ENCODE measurements at places on chromosomes 7 and 10.

DNA sequence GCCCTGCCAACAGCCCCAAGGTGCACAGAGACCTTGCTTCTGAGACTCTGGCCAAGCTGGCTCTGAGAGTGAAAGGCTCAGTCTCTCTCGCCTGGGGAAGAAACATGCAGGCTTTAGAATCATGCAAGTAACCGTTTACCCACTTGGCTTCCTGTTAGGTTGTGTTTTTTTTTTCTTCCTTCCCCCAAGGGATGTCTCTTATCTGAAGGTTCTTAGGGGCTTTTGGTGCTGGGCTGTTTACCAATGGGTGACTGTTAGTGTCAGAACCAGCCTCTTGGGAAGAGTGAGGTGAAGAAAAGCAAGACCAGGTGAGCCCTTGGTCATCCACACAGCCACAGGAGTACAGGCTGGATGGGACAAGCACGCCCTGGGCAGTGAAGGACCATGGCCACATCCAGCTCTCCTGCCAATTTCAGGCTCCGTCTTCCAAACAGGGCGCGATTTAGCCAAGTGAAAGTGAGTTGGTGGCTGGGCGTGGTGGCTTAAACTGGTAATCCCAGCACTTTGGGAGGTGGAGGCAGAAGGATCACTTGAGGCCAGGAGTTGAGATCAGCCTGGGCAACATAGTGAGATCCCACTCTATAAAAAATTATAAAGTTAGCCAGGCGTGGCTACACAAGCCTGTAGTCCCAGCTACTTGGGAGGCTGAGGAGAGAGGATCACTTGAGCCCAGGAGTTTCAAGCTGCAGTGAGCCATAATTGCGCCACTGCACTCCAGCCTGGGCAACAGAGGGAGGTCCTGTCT, 76.3 kb upstream of the CUX1 start:
- no peak for DNase-seq

DNA sequence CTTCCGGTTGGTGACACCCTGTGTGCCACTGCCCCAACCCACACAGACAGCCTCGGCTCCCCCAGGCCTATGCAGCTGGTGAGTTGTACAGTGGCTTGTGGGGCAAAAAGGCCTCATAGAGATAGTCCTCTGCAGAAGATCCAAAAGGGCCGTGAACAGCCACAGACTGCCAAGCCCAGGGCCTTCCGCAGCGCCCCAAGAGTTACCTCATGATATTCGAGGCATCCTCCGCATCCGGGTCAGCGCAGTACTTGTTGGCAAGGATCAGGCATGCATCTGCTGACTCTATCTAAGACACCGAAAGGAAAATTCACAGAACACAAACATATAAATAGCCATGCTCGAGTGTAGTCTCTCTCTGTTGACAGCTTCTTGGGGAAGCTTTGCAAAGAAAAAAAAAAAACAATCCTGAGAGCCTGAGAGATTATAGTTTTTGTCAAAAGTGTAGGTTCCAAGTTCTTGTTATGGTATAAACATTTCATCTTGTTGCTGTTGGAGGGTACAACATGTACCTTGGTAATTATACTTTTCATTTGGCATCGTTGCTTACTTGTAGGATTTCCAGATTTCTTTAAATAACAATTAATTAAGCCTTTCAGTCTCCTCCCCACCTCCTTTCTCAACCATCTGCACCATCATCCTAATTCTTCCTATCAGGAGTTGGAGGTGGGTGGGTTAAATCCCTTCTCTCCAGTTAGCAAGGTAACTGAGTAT, 553.0 kb downstream of the KCNMA1 start:
- DNase-seq = no peak

DNA sequence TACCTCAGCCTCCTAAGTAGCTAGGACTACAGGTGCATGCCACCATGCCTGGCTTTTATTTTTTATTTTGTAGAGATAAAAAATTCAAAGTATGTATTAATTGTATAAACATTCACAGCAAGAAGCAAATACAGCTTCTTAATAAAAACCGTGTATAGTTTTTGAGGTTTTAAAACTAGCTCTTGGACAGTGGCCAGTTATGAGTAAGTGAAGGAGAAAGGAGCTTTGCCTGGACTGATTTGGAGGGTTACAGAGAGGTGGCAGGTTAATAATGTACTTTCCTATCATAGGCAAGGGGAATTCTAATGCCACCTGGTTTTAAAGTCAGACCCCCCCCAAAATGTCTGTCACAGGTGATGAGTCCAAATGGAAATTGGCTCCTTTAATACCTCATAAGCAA, 43.4 kb downstream of the ZNRF2 start:
- DNase-seq = no peak

DNA sequence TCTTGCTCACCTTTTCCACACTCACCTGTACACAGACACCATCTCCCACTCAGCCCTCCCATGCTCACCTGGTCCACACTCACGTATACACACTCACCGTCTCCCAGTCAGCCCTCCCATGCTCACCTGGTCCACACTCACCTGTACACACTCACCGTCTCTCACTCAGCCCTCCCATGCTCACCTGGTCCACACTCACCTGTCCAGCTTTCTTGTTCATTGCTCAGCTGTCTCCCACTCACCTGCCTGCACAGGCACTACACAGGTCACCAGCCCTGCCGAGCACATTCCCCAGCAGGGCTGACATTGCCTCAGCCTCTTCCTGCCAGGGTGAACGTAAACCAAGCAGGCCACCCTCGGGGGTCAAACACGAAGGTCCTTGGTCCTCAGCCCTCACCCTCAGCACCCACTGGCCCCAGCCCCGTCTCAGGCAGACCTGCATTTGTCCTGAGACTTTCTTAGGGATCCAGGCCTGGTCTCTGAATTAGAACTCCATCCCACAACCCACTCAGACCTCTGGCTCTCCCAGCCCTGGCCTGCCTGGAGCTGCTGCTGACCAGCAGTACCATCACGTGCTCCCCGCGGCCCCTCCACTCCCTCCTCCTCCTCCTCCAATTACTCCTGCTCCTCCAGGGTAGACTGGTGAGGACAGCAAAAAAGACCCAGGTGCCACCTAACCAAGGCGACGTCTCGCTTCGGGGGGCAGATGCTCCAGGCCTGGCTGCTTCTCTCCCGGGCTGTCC, 12.8 kb upstream of the DNAAF5 start:
- no peak for DNase-seq

DNA sequence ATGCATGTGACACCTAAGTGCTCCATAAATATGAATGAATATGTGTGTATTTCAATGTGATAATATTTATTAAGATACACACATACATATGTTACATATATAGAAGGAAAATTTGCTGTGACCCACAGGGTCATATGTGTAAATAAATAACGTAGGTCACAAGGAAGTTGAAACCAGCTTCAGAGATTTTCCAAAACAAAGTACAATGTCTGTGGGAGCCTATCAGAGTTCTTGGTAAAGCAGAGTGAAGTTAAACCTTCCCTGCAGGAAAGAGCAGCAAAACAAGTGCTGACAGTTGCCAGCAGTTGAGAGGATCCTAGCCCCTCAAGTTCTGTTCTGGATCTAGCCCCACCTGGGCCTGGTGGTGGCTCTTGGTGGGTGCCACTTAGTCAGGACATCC, 91.2 kb downstream of the CCNY start:
- DNase-seq = no peak

DNA sequence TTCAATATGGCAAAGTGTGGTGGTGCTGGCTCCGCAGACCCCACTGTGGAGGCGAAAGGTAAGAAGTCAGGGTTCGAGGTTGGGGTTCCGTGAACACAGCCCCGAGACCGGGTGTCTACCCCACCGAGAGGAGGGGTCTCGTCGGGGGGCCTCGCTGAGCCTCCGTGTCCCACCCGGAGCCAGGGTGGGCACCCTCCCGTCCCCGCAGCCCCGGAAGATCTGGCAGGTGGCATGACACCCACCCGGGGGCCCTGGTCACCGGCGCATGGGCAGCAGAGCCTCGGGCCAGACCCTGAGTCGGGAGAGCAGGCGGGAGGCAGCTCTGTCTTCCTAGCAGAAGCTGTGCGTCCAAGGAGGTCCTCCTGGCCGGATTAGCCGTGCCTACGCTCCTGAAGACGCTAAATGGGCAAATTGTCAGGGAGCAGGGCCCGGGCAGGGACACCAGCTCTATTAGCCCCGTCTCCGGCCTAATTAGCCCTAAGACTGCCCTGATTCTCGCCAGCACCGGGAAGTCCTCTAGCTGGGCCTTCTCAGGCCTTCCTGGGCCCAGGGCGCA, 56.4 kb downstream of the UNCX start:
- no peak for DNase-seq

GRCh38 chr10:121096617-121097431, 245.7 kb downstream of the WDR11 start:
- no peak for DNase-seq

GRCh38 chr10:60271319-60272040, 118.2 kb downstream of the ANK3 start:
- no peak for DNase-seq

DNA sequence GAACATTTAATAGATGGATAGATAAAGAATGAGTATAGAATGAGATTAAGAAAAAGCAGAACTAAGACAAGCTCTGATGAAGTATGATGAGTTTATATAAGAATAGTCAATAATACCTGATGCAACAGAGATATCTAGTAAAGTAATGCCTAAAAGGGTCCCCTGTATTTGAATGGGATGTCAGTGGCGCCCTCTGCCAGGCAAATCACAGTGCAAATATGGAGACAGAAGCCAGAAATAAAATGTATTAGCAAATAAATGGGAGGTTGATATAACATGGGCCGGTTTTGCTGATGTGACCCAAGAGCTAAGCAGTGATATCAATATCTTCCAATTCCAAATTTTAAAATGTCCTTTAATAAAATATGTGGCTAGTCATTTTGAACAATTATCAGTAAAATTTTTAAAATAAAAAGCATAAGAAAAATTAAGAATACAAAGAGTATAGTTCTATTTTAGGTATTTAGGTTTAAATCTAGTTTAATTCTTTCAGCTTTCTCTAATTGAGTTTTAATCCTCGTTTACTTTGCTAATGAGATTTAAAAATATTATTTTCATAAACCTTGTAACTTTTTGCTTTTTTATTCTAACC, 62.6 kb downstream of the ADK start:
- no peak for DNase-seq

DNA sequence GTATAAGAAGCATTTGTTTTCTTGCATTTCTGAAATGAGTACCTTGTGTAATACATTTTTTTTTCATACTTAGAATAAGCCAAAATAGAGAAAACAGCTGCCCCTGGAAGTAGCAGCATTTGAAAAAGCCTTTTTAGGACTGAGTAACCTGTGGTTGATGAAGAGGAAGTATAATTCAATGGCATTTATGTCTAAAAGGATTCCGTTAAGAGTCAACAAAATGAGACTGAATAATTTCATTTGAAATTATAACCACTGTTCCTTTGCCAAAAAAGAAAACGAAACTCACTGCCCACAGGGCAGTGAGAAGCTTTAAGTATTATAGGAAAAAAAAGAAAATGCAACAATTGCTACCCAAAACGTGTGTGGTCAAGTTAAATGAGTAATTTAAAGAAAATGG, 705.6 kb upstream of the PHF14 start:
- no peak for DNase-seq

DNA sequence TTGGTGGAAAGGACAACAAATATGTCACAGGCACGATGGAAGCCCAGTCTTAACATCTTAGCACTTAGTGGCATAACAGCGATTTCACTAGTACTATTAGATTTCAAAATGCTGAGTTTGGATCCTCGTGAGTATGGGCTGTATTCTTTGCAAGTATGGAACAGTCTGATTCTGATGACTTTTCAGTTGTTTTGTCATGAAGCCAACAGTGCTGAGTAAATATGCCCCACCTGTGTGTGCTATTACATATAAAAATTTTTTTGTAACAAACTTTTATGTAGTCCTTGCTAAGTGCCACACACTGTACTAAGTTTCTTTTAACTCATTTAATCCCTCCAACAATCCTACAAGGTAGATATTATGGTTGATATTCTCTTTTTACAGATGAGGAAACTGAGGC, 30.8 kb downstream of the MTURN start:
- no peak for DNase-seq

GRCh38 chr7:29147821-29148220, 1.5 kb upstream of the CPVL start:
- no peak for DNase-seq

DNA sequence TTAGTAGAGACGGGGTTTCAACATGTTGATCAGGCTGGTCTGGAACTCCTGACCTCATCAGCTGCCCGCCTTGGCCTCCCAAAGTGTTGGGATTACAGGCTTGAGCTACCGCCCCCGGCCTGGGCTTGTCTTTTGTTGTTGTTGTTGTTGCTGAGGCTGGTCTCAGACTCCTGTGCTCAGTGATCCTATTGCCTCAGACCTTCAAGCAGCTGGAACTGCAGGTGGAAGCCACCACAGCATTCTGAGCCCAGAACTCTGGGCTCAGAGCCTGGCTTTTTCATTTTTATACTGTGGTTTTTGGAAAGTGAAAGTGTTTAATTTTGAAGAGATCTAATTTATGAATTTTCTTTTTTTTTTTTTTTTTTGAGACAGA, 16.2 kb upstream of the DNAJB6 start:
- DNase-seq = no peak

- no peak for DNase-seq
These were observed 24.4 kb downstream of the ZNF775 start for GRCh38 chr7:150403376-150404171.

GRCh38 chr10:89887406-89887805, 186.0 kb downstream of the KIF20B start:
- DNase-seq = no peak

DNA sequence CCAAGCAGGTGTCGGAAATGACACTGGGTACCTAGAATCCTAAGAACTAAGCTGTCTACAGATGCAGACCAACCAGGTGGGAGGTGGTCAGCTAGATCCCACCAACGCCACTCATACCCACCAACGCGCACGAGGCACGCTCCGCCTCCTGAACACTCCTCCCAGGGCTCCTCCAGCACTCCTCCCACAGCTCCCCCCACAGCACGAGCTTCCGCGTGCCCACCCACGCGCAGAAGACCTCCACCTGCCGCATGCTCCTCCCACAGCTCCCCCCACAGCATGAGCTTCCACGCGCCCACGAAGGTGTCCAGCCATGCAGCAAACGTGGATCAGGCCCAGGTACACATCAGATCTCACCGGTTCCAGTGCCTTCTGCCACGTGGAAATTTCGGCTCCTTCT, 196.0 kb downstream of the MAD1L1 start:
- no peak for DNase-seq

GRCh38 chr7:108875139-108875538, 305.5 kb downstream of the DNAJB9 start:
- DNase-seq = no peak

GRCh38 chr10:33260403-33261149, 73.9 kb downstream of the NRP1 start:
- no peak for DNase-seq

DNA sequence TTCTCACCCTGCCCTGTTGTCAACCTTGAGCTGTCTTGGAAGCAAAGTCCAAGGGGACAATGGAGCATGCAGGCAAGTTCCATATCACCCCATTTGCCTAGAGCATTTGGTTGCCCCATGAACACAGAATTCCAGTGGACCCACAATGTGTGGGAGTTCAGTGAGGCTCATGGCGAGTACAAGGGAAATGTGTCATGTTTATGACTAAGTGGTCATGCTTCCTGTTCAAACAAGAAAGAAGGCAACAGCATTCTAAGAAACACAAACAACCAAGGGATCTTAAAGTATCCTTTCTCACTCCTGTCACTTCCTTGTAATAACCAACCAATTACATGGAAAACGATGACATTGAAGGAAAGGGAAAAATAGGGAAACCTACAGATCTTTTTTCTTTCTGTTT, 513.0 kb downstream of the INHBA start:
- DNase-seq = no peak
